ENCODE measurements at places on chromosomes 7 and 10. TPM values are rescaled to one million over a fixed set of nuclear protein-coding genes. Genes with fewer than 3 reads are reported as not detected.
A peak's percentile ranks its signal among the peaks of the same experiment; 100 is the strongest.

Gene MYL10
- total RNA-seq, result not detected

Gene NPFFR1
- total RNA-seq, result 0.03 TPM

Gene LRRC18
- total RNA-seq, result not detected

Gene PLAC9
- not detected for total RNA-seq

DNA sequence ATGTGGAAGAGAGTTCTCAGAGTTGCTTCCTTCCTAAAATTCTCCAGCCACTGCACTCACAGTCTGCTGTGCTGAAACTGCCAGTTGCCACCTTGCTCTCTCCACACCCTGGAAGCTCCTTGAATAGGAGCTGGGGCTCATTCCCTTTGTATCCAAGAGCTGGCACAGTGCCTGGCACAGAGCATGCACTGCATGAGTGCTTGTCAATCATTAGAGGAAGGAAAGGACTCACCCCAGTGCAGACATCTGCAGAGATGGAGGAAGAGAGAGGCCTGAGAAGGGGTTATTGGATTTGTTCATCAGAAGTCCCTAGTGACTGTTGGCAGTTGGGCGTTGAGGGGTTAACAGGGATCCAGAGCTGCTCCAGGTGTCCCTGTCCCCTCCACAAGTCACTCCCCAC lies 41.7 kb upstream of the DUSP5 start:
- no peak for DNase-seq

DNA sequence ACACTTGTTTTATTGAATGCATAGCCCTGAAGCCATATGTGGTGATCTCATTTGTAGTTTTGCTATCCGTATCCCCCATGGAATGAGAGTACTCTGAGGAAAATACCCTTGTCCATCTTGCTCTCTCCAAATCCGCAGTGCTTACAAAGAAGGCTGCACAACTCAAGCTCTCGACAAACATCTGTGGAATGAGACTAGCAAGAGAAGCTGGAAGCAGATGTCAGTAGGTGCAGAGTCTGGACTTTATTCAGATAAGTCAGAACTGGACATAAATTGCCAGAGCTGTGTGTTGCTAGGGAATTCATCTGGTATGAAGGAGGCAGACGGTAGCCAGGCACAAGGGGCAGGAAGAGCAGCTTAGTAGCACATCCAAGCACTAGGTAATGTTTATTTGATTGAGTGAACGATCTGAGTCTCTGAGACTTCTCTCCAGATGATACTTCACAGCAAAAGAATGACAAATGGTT lies 1046.2 kb downstream of the XPNPEP1 start:
- no peak for DNase-seq

GRCh38 chr7:68038621-68039314 lies 1042.1 kb downstream of the TYW1 start:
- DNase-seq, result no peak

- DNase-seq, result no peak
Measured at GRCh38 chr10:127441350-127442219, 107.5 kb upstream of the NPS start.

DNA sequence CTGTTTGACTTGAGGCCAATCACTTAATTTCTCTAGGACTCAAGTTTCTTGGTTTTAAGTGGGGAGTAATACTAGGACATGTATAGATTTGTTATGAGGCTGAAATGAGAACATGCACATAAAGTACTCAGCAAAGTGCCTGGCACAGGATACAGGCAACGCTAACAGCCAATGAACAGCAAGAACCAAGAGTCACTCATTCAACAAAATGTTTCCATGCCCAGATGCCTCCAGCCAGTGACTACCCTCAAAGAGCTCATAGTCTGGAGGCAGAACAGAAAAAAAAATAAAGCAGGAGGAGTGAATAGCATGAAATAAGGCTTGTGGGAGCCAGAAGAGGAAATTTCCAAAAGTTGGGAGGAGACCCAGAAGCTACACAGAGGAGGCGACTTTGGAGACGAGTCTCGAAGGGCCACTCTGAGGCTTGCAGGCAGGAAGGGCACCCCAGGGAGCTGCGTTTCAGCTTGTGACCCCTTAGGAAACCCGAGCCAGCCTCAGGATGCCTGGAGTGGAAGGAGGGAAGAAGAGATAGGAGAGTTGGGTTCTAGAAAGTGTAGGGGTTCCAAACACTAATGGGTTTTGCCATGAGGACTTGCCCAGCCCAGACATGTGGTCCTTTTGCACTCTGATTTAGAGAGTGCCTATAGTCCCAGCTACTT lies 70.0 kb downstream of the CXCL12 start:
- DNase-seq, result no peak

GRCh38 chr7:95989301-95989700 lies 216.9 kb downstream of the DYNC1I1 start:
- no peak for DNase-seq

DNA sequence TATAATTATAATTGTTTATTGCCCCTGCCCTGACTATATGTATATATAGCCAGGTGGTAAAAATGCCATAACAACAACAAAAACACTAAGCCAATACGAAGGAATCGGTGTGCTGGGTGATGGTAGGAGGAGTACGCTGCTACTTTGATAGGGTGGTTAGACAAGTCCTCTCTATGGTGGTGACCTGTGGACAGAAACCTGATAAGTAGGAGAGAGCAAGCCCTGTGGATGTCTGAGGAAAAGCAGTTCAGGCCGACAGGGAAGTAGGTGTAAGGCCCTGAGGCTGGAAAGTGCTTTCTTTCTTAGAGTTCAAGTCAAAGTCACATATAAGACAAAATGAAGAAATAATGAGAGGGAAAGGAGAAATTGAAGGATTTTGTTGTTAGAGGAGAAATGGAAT lies 823.8 kb upstream of the CELF2 start:
- DNase-seq, result no peak

GRCh38 chr7:74033372-74034311 lies 5.7 kb downstream of the ELN start:
- DNase-seq, result no peak

DNA sequence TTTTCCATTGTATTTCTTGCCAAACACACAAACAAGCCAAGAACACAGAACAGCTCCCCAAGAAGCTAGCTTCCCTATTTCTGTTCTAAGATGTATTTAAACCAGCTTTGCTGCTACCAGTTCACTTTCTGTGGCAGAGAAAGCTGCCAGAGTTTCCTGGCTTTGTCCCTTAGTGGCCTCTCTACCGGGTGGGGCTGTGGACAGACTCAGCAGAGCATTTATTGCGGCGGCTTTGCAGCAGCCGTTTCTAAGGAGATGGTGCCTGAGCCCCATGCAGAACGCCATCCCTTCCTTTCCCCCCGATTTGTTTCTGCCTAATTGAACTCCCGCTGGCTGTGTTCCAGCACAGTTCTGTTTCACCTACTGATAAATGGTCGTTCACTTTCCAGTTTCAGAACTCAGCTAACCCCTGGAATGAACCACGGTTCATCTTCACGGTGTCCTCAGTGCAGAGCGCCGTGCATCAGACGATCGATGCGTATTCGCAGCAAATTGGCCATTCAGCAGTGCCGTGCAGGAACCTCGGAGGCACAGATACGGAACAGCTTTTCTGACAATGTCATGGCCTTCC lies 33.8 kb upstream of the SFMBT2 start:
- DNase-seq, result no peak

- no peak for DNase-seq
Measured at GRCh38 chr7:156579566-156579965, 61.0 kb upstream of the RNF32 start.

DNA sequence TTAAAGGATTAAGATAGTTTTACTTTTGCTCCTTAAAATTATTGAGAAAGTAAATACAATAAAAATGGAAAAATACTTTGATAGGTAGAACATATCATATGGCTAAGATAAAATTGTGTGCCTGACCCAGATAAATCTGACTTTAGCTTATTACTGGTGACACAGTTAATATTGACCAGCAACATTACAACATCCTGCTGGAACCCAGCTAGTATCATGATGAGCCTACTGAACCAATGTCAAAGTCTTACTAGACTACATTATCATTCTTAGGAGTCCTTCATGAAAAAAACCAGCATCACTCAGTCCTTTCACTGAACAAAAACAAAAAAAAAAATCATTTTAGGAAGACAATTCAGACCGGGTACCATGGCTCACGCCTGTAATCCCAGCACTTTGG lies 164.8 kb upstream of the CDK1 start:
- no peak for DNase-seq

DNA sequence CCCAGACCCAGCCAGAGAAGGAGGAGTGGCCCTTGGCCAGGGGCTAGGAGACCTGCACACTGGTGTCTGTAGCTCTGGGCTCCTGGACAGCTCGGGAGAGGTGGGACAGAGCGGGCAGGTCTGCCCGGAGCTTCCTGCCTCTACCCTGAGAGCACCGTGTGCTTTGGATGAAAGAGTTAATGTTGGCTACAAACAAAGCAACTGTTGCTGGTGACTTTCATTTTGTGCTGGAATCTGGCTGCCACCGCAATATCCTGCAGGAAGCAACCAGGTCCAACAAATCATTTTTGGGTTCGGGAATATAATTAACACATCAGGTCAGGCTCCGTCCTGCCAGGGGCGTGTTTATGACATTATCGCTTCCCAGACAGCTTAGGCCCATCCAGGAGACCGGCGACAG lies 441.8 kb upstream of the MKI67 start:
- no peak for DNase-seq

DNA sequence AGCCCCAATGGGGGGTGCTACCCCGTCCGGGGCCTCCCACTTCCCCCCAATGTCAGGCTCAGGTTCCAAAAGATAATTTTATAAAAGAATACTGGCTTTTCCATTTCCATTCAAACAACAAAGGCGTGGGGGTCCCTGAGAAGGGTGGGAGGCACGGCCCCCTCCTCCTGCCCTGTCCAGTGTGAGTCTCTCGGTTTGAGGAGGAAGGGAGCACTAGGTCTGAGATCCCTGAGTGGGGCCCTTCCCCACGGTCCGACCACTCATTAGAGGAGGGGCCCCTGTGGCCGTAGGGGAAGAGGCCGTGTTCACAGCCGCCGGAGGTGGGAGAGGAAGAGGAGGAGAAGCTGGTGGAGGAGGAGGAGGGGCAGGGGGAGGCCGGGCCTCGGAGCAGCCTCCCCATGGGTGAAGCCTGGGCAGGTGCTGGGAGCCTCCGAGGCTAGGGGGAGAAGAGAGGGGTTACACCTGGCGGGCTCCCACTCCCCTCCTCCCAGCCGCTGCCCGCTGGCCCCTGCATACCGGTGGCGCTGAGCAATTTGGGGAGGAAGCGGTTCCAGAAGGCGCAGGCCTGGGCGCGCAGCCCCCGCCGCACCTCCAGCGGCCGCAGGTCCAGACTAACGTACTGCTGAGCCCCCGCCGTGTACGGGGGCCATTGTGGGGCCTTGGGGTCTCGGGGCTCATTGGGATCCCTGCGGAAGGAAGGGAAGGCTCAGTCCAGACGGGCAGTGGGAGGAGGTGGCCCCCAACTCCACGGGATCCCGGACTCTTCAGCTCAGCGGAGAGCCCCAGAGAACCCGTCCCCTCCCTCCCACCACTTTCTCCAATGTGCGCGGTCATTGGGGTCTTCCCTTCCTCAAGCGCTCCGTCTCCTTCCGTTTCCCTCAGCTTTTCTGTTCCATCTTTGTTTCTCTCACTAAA lies 1.4 kb upstream of the UFSP1 start:
- DNase-seq, result peak; percentile 46

DNA sequence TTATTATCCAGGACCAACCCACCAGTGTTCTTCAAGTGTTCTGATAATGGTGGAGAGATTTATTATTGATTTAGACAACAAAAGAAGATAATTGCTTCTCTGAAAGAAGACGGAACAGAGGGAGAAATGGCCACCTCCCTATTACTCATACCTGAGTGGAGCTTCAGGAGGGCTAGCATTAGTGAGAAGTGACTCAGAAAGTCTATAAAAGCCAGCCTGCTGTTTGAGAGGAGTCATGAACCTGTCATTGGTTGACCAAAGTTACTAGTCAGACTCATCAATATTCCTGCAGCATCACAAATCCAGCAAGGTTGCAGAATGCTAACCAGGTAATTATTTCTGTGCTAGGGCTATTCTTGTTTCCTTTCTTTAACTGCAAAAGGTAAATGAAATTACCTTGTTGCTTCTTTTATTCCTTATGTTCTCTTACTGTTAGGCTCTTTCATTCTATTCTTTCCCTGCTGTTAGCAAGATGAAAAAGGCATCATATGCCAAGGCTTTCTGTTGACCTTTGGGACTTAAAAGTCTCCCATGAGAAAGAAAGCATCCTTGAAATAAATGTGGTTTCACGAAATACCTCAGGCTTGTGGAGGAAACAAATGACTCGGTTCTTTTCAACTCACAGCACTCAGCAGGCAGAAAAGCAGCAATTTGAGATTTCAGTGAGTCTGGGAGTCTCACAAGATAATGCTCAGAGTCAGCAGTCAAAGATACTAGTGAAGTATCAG lies 256.4 kb upstream of the PHYHIPL start:
- no peak for DNase-seq

- DNase-seq, result no peak
Measured at GRCh38 chr7:74343281-74344131, 54.3 kb downstream of the CLIP2 start.

GRCh38 chr7:48300301-48300700 lies 129.0 kb downstream of the ABCA13 start:
- no peak for DNase-seq

DNA sequence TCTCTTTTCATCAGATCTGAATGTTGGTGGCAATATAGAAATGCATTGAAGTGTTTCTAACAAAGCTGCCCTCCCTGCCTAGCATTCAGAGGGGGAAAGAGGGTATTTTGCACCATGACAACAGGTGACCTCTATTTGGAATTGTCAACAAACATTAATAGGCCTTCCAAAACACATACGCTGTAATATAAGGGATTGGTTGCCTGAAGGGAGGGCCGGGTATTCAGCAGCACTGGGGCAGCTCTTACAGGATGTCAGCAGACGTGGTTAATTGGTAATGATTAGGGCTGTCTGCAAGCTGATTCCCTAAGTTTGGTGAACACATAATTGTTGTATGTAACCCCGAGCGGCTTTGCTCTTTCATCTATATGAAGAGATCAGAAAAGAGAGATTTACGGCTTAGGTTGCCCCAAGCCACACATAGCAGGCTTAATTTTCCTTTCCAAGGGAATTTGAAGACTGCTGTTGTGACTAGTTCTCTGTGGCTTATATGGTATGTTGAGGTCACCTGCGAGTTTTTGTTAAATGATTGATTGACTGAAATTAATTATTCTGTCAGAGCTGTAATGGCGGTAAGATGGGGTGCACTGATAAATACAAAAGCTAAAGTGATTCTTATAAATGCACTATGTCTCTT lies 759.3 kb downstream of the LRMDA start:
- DNase-seq, result no peak

- no peak for DNase-seq
Measured at GRCh38 chr7:156725936-156726335, 85.4 kb downstream of the RNF32 start.

- DNase-seq, result no peak
Measured at GRCh38 chr10:59007307-59008025, 169.0 kb upstream of the PHYHIPL start.

DNA sequence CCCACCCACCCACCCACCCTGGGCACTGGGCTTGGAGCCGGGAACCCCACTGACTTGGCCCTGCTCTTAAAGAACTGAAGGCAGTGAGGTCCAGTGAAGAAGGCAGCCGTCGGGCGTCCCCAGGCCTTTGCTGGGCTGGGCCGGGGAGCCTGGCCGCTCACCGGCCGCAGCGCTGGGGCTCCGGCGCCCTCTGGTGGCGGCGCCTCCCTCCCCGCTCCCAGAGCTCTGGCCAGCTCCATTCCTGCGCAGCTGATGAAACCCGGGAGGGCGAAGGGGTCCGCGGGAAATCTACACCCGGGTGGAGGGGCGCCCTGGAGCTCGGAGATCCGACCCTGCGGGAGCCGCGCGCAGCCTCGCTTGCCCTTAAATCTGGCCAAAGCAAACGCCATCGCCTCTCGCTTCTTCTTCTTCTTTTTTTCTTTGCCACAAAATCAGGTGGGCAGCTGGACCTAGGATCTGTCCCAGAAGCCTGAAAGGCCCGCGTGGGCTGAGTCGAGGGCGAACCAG lies 1.7 kb upstream of the CXCL12 start:
- DNase-seq, result no peak

All from CD4-positive, alpha-beta T cell (primary cell).